ENCODE measurements at places on chromosomes 13 and 19.

DNA sequence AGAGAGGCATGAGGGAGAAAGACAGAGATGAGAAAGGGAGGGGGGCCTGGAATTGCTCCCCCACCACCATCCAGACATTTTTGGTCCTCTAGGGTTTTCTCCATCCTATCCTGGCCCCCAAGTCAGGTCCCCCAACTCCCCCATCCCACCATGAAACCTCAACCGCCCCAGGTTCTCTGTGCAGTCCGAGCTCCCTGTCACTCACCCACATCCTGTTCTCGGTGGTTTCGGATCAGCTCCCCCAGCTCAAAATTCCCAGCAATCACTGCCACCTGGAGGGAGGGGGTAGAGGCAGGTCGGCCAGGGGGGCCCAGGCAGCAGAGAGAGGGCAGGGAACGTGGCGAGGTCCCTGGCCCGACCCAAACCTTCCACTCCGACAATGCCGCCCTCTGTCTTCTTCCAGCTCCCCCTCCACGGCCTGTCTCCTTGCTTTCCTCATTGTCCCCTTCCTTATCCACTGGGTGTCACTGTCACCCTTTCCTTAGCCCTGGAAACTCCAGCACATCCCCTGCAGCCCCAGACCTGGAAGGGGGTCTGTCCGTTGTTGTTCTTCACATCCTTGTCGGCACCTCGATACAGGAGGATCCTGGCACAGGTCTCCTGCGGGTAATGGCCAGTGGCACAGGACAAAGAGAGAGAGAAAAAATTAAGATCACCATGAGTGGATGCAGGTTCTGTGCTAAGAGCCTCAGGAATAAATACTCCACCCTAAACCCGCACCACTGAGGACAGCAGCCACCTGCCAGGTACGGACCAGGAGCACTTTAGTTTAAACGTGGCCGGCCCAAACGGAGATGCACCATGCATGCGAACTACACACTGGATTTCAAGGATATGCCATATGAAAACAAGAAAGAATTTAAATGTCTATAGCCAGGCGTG lies 15.4 kb downstream of the SHANK1 start:
- H3K27ac ChIP-seq = no peak overlapping the region
- H3K36me3 ChIP-seq = no peaks in the 10 kb centered on the region
- DNase-seq = no peak

DNA sequence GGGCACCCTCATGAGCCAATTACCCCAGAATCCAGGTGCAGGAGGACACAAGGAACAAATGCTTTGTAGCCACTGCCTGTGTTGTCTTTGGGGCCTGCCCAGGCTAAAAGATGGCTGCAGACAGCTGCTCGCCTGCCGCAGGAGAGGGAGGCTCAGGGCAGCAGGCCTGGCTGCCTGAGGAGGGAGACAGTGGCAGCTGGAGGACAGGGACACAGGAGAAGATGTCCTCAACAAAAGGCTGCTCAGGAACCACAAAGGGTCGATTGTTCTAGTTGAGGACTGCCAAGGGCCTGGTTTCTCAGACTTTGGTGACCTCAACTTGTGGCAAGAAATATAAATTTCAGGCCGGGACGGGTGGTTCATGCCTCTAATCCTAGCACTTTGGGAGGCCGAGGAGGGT lies 7.6 kb downstream of the SIRT2 start:
- no peaks in the 10 kb centered on the region for H3K36me3 ChIP-seq
- no peaks in the 10 kb centered on the region for H3K4me1 ChIP-seq
- no peak overlapping the region for H3K4me3 ChIP-seq

DNA sequence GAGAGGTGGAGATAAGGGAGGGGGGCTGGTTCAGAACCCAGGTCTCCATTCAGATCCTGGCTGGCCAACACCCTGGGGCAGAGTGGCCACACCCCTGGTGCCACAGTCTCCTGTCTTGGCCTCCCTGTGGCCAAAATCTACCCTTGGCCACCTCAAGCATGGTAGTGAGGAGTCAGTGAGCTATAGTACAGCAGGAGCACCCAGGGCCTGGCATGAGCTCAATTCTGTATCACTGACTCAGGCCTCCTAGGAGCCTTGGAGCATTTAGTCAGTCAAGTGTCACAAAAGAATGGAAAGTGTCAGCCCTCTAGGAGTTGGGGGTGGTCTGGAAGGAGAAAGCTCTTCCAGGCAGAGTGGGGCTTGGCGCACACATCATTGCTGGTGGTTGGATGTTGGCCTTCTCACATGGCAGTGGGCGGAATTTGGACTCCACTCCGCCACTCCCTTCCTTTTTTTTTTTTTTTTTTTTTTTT lies 6.6 kb upstream of the CD79A start:
- no peak overlapping the region for H3K4me3 ChIP-seq
- no peaks in the 10 kb centered on the region for H3K27me3 ChIP-seq
- H3K4me1 ChIP-seq = peaks cover 7% of the 10 kb centered on the region
- no peak for DNase-seq
- H3K36me3 ChIP-seq = no peaks in the 10 kb centered on the region

DNA sequence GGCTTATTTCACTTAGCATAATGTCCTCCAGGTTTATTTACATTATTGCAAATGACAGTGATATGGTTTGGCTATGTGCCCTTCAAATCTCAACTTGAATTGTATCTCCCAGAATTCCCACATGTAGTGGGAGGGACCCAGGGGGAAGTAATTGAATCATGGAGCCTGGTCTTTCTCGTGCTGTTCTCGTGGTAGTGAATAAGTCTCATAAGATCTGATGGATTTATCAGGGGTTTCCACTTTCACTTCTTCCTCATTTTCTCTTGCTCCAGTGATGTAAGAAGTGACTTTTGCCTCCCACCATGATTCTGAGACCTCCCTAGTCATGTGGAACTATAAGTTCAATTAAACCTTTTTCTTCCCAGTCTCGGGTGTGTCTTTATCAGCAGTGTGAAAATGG lies 109.6 kb downstream of the VWA8 start:
- no peaks in the 10 kb centered on the region for H3K27me3 ChIP-seq
- no peaks in the 10 kb centered on the region for H3K4me1 ChIP-seq
- no peaks in the 10 kb centered on the region for H3K36me3 ChIP-seq
- no peak overlapping the region for H3K27ac ChIP-seq

GRCh38 chr19:4742723-4743646 lies 19.3 kb upstream of the DPP9 start:
- no peak overlapping the region for H3K4me3 ChIP-seq
- no peaks in the 10 kb centered on the region for H3K36me3 ChIP-seq
- H3K27ac ChIP-seq = no peak overlapping the region
- no peak for DNase-seq

DNA sequence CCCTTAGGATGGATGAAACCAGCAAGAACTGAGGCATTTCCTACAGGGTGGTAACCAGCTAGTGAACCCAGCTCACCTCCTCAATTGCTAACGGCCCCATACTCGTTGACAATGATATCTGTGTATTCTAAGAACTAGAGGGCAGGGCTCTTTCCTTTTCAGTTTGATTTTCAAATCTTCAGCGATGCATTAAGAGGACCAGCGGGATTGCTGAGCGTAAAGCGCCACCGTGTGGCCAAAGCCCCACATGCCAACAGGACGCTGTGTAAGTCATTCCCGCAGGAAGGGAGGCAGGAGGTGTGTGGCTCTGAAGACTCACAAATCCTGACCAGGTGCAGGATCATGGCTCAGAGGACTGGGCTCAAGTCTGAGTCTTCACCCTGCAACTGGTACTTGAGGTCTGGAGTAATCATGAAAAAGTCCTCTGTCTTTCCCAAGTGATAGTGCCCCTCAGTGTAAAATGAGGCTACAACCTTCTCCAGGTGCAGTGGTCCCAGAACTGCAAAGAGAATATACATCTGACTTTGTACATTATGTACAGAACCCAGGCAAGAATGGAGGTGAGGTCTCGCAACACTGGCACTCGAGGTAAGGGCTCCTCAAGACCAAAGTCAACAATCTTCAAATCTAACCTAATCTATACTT lies 40.9 kb downstream of the C13orf42 start:
- H3K4me3 ChIP-seq = no peak overlapping the region
- DNase-seq = peak; percentile 72
- H3K4me1 ChIP-seq = peaks cover 2% of the 10 kb centered on the region
- no peaks in the 10 kb centered on the region for H3K27me3 ChIP-seq
- H3K36me3 ChIP-seq = no peaks in the 10 kb centered on the region

- no peak for DNase-seq
- H3K4me3 ChIP-seq = no peak overlapping the region
- H3K27me3 ChIP-seq = no peaks in the 10 kb centered on the region
Measured at GRCh38 chr13:64239372-64239771, 2823.7 kb upstream of the PCDH20 start.

GRCh38 chr19:31693933-31694269 lies 344.7 kb upstream of the TSHZ3 start:
- no peak overlapping the region for H3K27ac ChIP-seq
- H3K4me3 ChIP-seq = no peak overlapping the region
- no peaks in the 10 kb centered on the region for H3K4me1 ChIP-seq
- no peaks in the 10 kb centered on the region for H3K27me3 ChIP-seq
- no peak for DNase-seq

DNA sequence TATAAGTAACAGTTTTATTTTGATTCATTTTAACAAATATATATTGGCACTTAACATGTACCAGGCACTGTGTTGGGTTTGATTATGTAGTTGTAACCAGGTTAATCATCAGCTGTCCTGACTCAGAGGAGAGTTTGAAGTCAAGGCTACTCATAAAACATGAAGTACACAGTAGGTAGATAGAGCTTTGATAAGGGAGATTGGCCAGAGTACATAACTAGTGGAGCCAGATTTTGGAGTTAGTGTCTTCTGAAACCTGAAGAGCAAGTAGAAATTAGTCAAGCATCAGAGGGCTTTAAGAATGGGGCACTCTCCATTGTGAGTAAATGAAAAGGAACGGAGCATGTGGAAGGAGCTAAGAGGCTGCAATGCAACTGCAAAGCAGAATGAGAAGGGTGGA lies 333.9 kb downstream of the RFC3 start:
- H3K4me3 ChIP-seq = no peak overlapping the region
- DNase-seq = no peak
- H3K27me3 ChIP-seq = no peaks in the 10 kb centered on the region
- H3K27ac ChIP-seq = no peak overlapping the region

GRCh38 chr19:44689290-44690130 lies 9.4 kb upstream of the CEACAM16 start:
- H3K36me3 ChIP-seq = no peaks in the 10 kb centered on the region
- peaks cover 19% of the 10 kb centered on the region for H3K4me1 ChIP-seq
- no peaks in the 10 kb centered on the region for H3K27me3 ChIP-seq
- peak overlapping the region; percentile 70 for H3K27ac ChIP-seq
- H3K4me3 ChIP-seq = no peak overlapping the region

GRCh38 chr13:87259479-87260083 lies 411.6 kb upstream of the SLITRK5 start:
- H3K4me1 ChIP-seq = no peaks in the 10 kb centered on the region
- DNase-seq = no peak
- no peaks in the 10 kb centered on the region for H3K27me3 ChIP-seq
- H3K27ac ChIP-seq = no peak overlapping the region
- no peak overlapping the region for H3K4me3 ChIP-seq

DNA sequence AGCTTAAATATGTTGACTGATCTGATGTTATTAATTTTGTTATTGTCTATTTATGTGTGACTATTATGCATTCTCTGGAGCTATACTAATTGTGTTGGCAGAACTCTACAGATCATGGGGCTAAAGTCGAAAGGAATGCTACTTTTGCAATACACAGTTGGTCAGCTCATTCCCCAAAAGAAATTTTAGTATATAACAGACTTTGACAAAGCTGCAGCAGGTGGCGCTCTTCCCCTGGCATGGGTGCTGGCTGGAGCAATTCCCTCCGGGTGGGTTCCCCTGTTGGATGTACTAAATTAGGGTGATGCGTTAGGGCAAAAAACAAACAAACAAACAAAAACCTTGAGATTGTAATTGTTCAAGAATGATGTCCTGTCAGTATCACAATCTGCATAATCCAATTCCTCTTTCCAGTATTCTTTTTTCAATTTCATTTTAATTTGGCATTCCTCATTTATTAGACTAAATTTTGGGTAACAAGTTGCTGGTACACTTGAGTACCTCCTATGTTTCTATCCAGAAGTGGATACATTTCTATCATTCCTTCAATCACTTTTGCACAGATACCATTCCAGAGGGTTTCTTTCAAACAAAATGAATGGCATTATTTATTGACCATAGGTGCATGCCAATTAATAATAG lies 322.8 kb upstream of the EDNRB start:
- H3K4me1 ChIP-seq = no peaks in the 10 kb centered on the region
- H3K36me3 ChIP-seq = no peaks in the 10 kb centered on the region
- H3K4me3 ChIP-seq = no peak overlapping the region
- DNase-seq = peak; percentile 2
- H3K27me3 ChIP-seq = no peaks in the 10 kb centered on the region

GRCh38 chr19:53898636-53899341 lies 10.3 kb upstream of the CACNG7 start:
- H3K27me3 ChIP-seq = no peaks in the 10 kb centered on the region
- no peak for DNase-seq
- H3K36me3 ChIP-seq = no peaks in the 10 kb centered on the region
- H3K4me1 ChIP-seq = peaks cover 12% of the 10 kb centered on the region
- no peak overlapping the region for H3K27ac ChIP-seq

DNA sequence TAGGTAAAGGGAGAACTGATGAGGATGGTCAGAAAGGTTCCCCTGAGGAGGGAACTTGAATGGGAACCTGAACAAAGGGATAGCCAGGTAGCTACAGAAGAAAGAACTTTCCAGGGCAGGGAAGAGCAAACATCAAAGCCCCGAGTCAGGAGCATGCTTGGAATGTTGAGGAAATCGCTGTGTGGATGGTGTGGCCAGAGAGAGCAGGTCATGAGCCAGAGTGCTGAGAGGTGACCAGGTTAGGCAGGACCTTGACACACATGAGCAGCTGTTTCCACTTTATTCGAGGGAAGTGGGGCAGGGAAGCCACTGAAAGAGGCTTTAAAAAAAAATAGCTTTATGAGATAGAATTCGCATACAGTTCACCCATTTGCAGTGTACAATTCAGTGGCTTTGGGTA lies 4.4 kb downstream of the RAB8A start:
- H3K36me3 ChIP-seq = no peaks in the 10 kb centered on the region
- peaks cover 5% of the 10 kb centered on the region for H3K4me1 ChIP-seq
- H3K27ac ChIP-seq = no peak overlapping the region
- DNase-seq = no peak

- no peaks in the 10 kb centered on the region for H3K4me1 ChIP-seq
- no peaks in the 10 kb centered on the region for H3K27me3 ChIP-seq
- no peak overlapping the region for H3K4me3 ChIP-seq
- DNase-seq = no peak
- no peak overlapping the region for H3K27ac ChIP-seq
- no peaks in the 10 kb centered on the region for H3K36me3 ChIP-seq
Measured at GRCh38 chr13:77513719-77514335, 21.7 kb upstream of the SCEL start.

DNA sequence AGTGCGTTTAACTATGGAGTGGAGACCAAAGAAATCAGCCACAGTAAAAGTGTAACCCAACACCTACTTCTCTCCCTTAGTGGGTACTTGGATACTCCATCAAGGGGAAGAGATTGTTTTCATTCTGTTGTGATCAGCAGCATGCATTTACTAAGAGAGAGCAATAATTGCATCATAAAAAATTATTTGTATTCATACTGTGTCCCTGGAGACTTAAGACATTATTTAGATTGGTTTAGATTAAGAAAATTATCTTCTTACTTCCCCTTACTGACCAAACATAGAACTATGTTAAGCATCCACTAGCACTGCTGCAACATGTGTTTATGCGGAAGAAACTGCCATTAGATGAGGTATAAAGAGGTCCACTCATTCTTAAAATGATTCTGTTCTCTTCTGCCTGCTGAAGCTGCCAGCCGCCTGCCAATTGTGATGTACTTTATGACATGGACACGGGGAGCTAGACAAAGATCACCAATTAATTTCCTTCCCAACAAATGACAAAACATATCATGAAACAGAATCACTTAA lies 738.5 kb downstream of the DIAPH3 start:
- no peaks in the 10 kb centered on the region for H3K4me1 ChIP-seq
- no peak overlapping the region for H3K27ac ChIP-seq
- DNase-seq = no peak
- H3K36me3 ChIP-seq = no peaks in the 10 kb centered on the region
